ENCODE measurements at places on chromosomes 12 and 14. TPM values are rescaled to one million over a fixed set of nuclear protein-coding genes. Genes with fewer than 3 reads are reported as not detected.

The IFNG gene
- not detected for total RNA-seq

The CD163 gene
- not detected for total RNA-seq

The CCDC175 gene
- not detected for total RNA-seq

The POTEG gene
- not detected for total RNA-seq

The PPP1R1A gene
- not detected for total RNA-seq
